ENCODE measurements at places on chromosomes 12 and 14.

GRCh38 chr12:16348435-16349130 lies 1.1 kb downstream of the MGST1 start:
- no peaks in the 10 kb centered on the region for H3K27me3 ChIP-seq
- no peaks in the 10 kb centered on the region for H3K36me3 ChIP-seq
- no peak overlapping the region for H3K4me3 ChIP-seq
- H3K4me1 ChIP-seq = no peaks in the 10 kb centered on the region
- no peak overlapping the region for H3K27ac ChIP-seq

DNA sequence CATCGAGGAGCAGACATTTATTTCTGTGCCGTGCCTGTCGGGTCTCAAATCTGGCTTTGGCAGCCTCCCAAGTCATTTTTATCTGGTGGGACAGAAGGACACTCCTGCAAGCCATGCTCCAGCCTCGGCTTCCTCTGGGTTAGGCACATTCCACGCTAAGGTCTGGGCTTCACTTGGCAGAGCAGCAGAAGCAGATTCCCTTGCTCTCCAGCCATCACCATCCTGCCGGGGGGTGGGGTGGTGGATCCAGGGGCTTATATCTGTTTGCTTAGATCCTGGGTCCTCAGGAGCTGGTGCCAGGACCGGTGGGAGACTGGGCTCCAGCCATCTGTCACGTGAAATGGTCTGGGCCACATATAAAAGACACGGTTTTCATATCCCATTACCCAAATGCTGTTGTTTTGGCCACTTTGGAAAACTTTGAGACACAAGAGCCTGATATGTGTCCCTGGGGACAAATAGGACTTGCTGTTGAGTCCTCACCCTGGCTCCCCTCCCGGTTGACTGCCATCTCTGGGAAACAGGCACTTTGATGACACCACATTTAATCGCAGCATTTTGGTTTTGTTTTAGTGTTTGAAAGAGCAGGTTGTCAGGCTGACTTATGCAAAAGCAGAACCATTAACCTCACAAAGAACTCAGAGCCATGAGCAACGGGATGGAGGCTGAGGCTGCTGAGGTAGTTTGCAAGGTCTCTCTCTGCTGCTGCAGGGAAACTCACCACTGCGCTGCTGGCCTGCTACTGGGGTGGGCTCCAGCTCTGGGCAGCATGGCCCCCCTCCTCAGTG lies 69.6 kb upstream of the PRMT8 start:
- H3K4me3 ChIP-seq = no peak overlapping the region
- no peak for DNase-seq
- no peaks in the 10 kb centered on the region for H3K36me3 ChIP-seq
- H3K27me3 ChIP-seq = no peaks in the 10 kb centered on the region
- no peak overlapping the region for H3K27ac ChIP-seq
- no peaks in the 10 kb centered on the region for H3K4me1 ChIP-seq

DNA sequence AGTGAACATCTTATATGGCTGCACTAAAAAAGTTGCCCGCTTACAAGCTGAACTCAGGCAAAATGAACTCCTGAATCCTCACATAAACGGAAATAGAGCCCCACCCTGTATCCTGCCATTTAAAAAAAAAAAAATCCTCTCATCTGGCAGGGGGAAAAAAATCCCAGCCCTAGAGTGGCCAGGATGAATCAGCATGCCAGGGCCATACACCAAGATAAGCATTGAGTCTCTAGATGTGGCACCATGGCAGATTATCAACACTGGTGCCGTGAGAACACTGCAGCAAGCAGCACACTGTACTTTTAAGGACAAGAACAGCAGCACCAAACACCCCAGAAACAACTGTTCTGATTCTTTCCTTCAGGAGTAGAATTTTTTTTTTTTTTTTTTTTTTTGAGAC lies 65.5 kb downstream of the RASSF3 start:
- H3K27me3 ChIP-seq = no peaks in the 10 kb centered on the region
- no peak overlapping the region for H3K27ac ChIP-seq
- H3K4me1 ChIP-seq = peaks cover 95% of the 10 kb centered on the region

DNA sequence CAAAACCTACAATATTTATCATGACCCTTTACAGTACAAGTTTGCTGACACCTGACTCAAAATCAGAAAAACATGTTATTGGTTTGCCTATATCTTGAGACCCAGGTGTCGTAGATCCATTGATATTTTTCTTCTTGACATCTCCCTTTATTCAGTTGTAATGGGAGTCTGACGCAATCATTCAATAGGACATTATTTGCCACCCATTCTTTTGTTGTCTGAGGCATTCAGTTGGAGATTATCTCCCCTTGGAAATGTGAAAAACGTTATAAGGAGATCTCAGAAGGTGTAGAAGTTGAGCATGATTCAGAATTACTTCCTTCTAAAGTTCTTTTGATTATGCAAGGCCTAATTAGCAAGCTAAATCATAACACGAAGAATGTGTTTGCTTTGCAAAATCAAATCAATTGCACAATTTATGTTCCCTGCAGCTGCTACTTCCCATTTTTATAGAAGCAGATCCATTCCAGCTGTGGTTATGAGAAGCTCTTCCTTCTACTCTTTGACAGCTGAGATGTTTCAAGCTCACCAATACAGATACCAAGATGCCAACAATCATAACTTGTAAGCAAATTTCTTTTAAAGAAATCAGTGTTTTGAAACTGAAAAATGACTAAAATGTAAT lies 228.2 kb upstream of the SYT1 start:
- H3K27ac ChIP-seq = no peak overlapping the region
- H3K4me3 ChIP-seq = no peak overlapping the region
- no peaks in the 10 kb centered on the region for H3K36me3 ChIP-seq

GRCh38 chr12:97323154-97323553 lies 139.4 kb upstream of the RMST start:
- no peaks in the 10 kb centered on the region for H3K27me3 ChIP-seq
- H3K27ac ChIP-seq = no peak overlapping the region
- H3K4me1 ChIP-seq = no peaks in the 10 kb centered on the region
- no peaks in the 10 kb centered on the region for H3K36me3 ChIP-seq

GRCh38 chr12:122537021-122537420 lies 10.0 kb downstream of the KNTC1 start:
- no peaks in the 10 kb centered on the region for H3K4me1 ChIP-seq
- H3K27me3 ChIP-seq = no peaks in the 10 kb centered on the region
- DNase-seq = no peak

DNA sequence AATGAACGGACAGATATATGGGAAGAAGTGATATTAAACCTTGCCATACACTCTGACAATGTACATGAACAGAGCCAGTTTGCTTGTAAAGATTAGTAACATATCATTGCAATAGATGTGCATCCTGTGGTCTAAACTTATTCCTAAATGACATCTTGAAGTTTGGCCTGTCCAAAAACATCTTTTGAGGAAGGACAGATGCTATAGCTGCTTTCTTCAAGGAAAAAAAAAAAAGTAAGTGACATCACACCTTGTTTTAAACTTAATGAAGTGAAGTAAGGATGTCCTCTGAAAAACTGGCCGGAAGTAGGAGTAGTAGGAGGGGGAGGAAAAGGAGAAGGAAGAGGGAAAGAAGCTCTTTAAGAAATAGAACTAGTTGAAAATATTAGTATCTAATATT lies 132.8 kb downstream of the RAD51B start:
- no peaks in the 10 kb centered on the region for H3K27me3 ChIP-seq
- no peaks in the 10 kb centered on the region for H3K36me3 ChIP-seq
- no peak overlapping the region for H3K27ac ChIP-seq

DNA sequence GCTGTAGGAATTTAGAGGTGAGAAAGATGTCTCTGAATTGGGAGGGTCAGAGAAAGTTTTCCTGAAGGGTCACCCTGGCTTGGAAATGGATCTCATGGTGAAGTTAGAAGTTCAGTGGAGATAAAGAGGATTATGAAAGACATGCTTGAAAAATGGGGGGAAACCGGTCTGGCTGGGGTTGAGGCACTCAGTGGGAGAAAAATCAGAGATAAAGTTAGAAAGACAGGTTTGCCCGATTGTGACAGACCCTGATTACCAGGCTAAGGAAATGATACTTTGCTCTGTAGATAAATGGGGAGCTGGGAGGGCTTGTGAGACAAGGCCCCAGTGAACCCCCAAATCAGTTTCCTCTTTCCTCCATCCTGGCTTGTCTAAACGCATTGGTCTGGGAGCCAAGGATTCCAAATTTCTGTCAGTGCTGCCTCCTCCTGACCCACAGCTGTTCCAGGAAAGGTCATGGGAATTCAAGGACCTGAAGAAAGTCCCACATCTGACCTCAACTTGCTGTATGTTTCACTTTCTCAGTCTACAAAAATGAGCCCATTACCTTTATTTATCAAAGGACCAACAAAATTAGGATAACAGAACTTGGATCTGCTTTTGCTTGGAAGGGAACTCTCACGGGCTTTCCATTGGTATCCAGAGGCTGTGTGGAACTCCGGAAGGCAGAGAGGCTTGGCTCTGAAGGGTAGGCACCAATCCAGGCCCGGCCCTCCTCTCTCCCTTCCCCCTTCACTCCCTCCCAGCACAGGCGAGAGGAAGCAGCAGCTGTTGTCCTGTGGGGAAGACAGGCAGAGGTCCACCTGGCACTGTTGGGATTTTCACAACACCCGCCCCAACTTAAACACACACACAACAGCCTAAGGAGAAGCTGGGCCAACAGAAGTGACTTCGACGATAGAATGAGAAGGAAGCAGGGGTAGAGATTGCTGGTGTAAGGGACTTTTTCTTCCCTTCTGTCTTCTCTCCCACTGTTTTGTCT lies 3.4 kb upstream of the RNASE7 start:
- no peaks in the 10 kb centered on the region for H3K4me1 ChIP-seq
- H3K27me3 ChIP-seq = no peaks in the 10 kb centered on the region
- no peak overlapping the region for H3K27ac ChIP-seq
- no peaks in the 10 kb centered on the region for H3K36me3 ChIP-seq

DNA sequence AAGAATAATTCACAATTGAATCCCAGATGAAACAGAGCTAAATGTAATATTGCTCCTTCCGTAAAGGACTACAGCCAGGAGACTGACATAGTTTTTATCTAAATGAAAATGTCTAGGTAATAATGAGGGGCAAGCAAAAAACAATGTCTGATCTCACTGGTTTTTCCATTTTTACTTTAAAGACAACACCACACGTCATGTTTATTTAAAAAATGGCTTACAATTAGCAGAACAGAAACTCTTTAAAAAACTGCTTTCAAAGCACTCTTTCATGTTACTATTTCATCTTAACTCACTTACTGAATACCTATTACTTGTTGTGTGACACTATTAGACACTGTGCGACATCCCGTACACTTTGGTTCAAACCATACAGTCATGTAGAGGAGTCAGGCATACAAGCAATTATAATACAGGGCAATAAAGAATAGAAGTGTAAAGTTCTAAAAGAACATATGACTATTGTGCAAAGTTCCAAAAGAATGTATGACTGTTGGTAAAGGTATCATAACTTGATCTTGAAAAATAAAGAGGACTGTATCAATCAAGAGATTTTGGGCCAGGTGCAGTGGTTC lies 9.1 kb downstream of the BTBD7 start:
- DNase-seq = no peak
- H3K27me3 ChIP-seq = no peaks in the 10 kb centered on the region
- no peak overlapping the region for H3K4me3 ChIP-seq
- no peaks in the 10 kb centered on the region for H3K36me3 ChIP-seq

DNA sequence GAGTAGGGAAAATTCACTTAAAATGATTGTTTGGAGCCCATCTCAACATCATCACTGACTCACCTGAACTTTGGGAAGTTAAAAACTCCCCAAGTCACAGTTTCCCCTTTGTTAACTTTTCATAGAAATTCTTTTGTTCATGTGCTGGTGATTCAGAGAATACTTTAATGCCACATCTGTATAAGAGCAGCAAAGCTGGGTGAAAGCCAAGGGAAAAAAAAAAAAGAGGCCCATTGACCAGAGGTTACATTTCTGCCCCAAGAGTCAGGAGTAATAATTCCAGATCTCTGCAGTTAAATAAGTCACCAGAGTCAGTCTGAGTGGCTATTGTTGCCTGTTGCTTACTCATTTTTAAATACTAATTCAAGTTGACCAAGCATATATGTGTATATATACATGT lies 136.4 kb upstream of the LGR5 start:
- H3K4me3 ChIP-seq = no peak overlapping the region
- no peak for DNase-seq
- no peaks in the 10 kb centered on the region for H3K27me3 ChIP-seq
- no peaks in the 10 kb centered on the region for H3K4me1 ChIP-seq
- H3K27ac ChIP-seq = no peak overlapping the region

- no peaks in the 10 kb centered on the region for H3K27me3 ChIP-seq
- no peaks in the 10 kb centered on the region for H3K36me3 ChIP-seq
- no peaks in the 10 kb centered on the region for H3K4me1 ChIP-seq
- DNase-seq = no peak
- H3K4me3 ChIP-seq = no peak overlapping the region
- H3K27ac ChIP-seq = no peak overlapping the region
Measured at GRCh38 chr14:57089901-57090300, 178.8 kb downstream of the EXOC5 start.

GRCh38 chr12:115204957-115205754 lies 521.2 kb upstream of the TBX3 start:
- H3K4me3 ChIP-seq = no peak overlapping the region
- no peaks in the 10 kb centered on the region for H3K27me3 ChIP-seq
- H3K36me3 ChIP-seq = no peaks in the 10 kb centered on the region
- no peak for DNase-seq
- H3K4me1 ChIP-seq = no peaks in the 10 kb centered on the region

DNA sequence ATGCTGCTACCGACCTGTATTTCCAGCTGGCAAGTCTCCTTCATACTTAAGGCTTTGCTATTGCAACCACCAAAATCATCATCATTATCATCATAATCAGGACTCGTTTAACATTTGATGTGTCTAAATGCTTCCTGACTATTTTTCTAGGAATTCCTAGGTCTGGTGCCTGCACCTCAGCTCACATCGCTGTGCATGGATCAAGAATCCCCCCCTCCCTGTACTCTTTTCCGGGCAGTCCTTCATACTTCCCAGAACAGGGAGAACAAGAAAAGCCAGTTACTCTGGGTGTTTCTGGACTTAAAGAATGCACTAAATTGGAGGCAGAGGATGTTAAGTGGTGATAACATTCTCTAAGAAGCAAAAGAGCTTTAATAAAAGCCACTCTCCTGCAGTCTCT lies 9.4 kb downstream of the ERP27 start:
- no peaks in the 10 kb centered on the region for H3K4me1 ChIP-seq
- no peak for DNase-seq
- peaks cover 37% of the 10 kb centered on the region for H3K36me3 ChIP-seq
- no peak overlapping the region for H3K27ac ChIP-seq
- no peak overlapping the region for H3K4me3 ChIP-seq
- H3K27me3 ChIP-seq = no peaks in the 10 kb centered on the region

DNA sequence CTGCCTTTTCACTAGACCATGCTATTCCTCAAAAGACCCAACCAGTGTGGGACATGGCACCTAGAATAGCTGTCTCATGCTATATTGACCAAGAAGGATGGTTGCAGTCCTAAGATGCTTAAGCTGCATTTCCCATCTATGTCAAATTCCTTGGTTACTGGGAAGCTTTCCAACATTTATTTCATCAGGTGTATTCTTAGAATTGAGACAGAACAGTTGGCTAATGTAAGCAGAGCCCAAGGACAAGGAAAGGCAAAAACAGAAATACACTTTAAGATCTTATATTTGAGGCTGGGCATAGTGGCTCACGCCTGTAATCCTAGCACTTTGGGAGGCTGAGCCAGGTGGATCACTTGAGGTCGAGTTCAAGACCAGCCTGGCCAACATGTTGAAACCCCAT lies 24.7 kb downstream of the ARG2 start:
- no peaks in the 10 kb centered on the region for H3K4me1 ChIP-seq
- H3K4me3 ChIP-seq = no peak overlapping the region
- H3K27me3 ChIP-seq = no peaks in the 10 kb centered on the region
- no peak overlapping the region for H3K27ac ChIP-seq
- peaks cover 10% of the 10 kb centered on the region for H3K36me3 ChIP-seq
- no peak for DNase-seq

All from CD8-positive, alpha-beta memory T cell (primary cell).